Activated T-helper 1 cell treated with anti-CD3 and anti-CD28 coated beads, Interleukin-2, amount 50 U/mL, for 16 hours (primary cell): ENCODE measurements at places on chromosomes 1 and 21.

DNA sequence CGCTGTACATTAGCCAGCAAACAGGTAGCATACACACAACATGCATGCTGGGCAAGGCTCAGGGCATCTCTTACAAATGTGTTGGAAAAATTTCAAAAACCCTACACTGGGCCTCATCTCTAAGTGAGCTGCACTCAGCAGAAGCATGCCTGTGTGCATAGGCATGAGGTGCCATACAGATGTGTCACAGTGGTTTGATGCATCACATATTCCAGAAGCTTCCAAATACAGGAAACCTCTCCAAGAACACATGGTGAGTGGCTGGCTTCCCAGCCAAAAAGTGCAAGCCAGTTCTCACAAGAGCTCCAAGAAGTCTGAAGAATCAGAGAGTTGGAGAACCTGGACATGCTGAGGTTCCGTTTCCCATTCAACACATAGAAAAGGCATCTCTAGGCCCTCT, 58.3 kb downstream of the CD46 start:
- DNase-seq: no peak

DNA sequence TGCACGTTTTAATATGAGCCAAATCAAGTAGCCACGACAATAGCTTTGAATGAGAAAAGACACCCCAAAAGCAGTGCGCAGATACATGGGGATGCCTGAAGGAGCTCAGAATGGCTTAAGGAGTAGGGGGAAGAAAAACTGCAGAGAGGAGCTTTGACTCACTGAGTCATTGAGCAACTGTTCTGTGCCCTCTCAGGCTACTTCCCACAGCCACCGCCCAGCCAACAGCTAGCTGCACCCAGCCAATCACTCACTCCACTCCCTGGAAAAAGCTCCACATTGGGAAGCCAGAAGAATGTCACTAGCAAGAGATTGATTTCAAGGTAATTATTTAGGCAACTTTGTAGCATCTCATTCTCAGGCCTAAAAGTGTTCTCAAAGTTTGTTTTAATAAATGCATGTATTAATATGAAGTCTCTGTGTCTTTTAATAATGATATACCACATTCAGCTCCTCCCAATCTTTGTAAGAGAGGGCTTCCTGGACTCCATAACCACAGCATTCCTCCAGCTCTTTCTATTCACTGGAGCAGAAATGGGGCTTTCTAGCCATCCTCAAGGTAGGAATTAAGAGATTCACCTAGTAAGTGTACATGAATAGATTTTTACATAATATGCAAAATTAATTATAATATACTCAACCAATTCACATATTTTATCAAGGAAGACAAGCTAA, 16.8 kb downstream of the DUSP10 start:
- no peak for DNase-seq

DNA sequence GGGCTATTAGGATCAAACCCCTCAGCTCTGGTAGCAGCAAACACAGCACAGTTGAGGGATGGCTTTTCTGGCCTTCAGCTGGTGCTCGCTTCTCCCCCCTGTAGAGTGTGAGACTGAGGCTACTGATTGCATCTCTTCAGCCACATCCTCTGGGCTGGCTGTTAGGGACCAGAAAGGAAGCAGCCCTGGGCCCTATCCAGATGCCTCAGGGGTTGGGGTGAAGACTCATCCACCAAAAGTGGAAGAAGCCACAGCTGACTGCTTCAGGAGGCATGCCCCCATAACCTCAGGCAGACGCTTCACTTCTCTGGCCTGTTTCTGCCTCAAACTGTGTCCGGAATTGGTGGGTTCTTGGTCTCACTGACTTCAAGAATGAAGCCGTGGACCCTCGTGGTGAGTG, 6.2 kb upstream of the TMEM200B start:
- no peak for DNase-seq

DNA sequence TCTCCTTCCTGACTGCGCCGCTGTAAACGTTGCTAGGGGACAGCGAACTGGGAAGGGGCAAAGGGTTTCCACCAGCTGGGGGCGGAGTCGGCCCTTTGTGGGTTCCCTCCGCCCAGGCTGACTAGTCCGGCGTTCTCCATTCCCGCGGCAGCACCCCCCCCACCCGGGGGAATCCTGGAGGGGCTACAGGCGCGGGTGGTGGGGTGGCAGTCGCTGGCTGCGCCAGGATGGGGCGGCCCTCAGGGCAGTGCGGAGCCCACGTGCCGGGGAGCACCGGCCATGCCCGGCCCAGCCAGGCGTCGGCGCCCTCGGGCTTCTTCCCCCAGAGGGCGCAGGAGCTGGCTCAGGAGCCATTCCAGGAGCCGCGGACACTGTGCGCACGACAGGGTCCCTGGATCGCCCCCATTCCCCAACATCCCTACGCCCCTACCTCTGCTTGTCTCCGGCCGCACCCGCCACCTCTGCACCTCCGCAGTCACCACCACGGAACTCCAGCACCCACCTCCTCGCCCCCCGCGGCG, 476 bp downstream of the BATF3 start:
- DNase-seq: no peak

DNA sequence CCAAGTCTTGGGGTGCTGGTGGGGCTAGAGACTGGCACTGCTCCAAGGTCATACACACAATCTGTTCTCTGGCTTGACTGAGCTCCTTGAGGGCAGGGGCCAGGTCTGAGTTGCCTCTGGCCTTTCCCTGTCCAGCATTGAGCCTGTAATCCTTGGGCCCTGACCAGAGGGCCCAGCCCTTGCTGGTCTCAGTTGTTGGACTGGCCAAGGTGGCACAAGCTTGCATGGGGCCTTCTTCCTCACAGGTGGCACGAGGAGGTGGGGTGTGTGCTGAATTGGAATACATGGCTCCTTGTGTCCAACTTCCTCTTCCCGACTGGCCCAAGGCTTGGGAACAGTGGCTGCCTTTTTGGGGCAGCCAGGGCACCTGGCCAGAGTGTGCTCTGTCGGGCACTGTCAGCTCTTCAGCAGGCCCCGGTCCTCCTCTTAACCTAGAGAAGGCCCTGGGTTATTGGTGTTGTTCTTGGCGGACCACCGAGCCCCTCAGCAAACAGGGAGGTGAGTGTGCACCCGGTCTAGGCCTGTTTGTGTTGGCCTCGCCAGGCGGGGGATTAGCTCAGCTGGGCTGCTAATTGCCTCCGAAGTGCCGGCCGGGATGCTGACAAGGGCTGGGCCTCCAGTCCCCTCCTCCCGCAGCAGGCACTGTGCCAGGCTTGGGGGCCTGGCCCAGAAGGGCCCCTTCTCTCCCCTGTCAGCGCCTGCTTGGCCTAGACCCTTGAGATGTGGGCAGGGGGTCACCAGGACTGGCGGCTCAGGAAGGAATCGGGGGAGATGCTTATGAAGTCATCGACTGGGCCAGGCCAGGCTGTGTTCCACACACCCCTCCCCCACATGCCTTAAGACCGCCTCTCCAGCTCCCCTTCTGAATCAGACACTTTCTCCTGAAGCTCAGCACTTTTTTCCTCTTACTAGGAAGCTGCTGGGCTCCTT, 28.5 kb downstream of the WNT4 start:
- DNase-seq: no peak

DNA sequence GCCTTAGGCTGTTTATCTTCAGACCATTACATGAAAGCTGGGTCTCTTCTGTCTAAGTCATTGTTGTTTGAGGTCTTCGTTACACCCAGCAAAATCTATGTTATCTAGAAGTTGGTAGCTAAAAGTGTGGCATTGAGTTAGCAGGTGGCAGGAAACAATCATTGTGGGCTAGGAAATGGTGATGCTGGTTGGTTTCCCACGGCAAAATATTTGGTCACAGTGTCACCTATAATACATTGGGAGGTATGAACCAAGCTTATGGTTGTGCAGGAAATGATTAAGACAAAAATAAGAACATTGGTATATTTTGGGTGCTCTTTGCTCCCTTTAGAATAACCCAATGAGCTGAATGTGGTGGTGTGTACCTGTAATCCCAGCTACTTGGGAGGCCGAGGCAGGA, 169.7 kb downstream of the TRIM33 start:
- no peak for DNase-seq

DNA sequence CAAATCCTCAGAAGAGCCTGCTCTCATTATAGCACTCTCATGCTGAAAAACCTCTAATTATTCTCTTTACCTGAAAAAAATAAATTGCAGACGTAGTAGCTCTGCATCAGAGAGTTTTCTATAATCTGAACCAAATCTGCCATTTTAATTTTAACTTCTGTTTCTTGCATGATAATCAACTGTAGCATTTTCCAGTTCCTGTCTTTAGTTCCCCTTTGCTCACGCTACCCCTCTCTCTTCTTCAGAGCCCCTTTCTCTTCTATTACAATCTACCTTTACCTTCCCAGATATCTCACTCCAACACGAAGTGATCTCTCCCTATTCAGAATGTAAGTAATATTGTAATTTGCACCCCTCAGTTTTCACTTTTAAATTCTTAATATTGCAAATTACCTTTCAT, 31.4 kb downstream of the FMO1 start:
- DNase-seq: no peak
